ENCODE measurements at places on chromosomes 3 and 15.

GRCh38 chr15:42068601-42069000 lies 25.8 kb downstream of the PLA2G4D start:
- DNase-seq, result no peak

- DNase-seq, result no peak
Measured at GRCh38 chr15:36888011-36888992, 212.0 kb downstream of the MEIS2 start.

DNA sequence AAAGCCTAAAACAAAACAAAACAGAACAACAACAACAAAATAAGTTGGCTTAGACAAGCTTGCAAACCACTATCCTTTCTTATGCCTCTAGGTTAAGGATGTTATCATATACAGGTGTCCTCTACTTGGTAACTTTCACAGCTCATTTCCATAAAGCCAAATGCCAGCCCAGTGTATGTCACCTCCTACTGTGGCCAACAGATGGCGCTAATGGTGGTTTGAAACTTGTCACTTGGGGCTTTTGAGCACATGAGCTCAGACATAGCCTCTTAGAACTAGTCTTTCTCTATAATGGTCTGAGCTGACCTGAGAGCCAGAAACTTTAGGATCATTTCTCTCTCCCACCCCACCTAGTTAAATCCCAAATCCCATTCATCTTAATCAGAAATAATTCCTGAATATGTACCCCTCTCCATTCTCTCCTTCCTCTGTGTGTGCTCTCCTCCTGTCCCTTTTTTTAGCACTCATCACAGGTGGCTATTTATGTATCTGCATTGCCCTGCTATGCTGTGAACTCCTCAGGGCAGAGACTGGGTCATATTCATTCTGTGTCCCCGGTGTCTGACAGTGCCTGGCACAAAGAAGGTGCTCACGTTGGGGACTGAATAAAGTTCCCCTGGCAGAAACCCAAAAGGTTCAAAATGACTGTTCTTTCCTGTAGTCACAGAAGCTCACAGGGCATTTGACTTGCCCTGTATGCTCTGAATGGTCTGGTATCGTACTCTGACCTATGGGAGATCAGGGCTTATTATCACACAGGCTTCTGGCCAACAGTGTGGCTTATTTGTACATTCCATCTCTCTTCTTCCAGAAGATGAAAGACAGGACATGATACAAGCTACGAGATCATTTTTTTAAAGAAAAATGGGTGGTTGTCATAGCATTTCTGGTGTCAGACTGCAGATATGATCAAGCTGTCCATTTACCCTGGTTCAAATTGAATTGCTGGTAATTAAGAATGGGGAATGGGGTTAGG lies 319.3 kb upstream of the AZI2 start:
- DNase-seq, result no peak

DNA sequence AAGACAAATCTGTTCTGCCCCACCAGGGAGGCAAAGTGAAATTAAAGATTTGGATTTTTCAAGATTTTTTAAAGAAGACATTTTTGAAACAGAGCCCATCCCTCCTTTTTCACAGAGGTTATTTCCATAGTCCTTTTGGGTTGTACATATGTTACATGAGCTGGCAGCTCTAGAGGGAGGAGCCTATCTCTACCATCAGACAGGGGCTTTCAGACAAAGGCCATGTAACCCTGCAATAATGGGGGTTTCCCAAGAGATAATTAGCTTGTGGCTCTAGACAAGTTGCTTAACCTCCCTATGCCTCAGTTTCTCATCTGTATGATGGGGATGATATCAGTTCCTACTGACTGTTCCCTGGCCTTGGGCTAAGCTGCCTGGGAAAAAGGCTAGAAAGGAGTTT lies 8.0 kb upstream of the TBC1D21 start:
- no peak for DNase-seq

- no peak for DNase-seq
Measured at GRCh38 chr3:114155370-114155821, 23.5 kb downstream of the DRD3 start.

Measured in stimulated activated CD8-positive, alpha-beta memory T cell treated with anti-CD3 and anti-CD28 coated beads, Interleukin-2, amount 100 ng/mL, for 1 hour (primary cell).